Osteocyte (in vitro differentiated cells): ENCODE measurements at places on chromosomes 11 and 22. TPM values are rescaled to one million over a fixed set of nuclear protein-coding genes. Genes with fewer than 3 reads are reported as not detected.

CCDC81 gene
- 1.4 TPM in 2 replicates for total RNA-seq

OPCML gene
- 0.11 TPM in 1 of 2 replicates, not detected in the other for total RNA-seq

MB gene
- not detected in 2 replicates for total RNA-seq

TRIM48 gene
- total RNA-seq: not detected in 2 replicates

RBMXL2 gene
- total RNA-seq: not detected in 2 replicates

THRSP gene
- total RNA-seq: not detected in 2 replicates
